Stimulated activated CD8-positive, alpha-beta memory T cell treated with anti-CD3 and anti-CD28 coated beads, Interleukin-15, amount 100 ng/mL, for 24 hours (primary cell): ENCODE measurements at places on chromosomes 6 and 20.

GRCh38 chr20:12276011-12276673 is 358.4 kb downstream of the BTBD3 start:
- no peak for DNase-seq

- DNase-seq, result no peak
Observed at GRCh38 chr6:45655745-45656476, 278.2 kb upstream of the SUPT3H start.

DNA sequence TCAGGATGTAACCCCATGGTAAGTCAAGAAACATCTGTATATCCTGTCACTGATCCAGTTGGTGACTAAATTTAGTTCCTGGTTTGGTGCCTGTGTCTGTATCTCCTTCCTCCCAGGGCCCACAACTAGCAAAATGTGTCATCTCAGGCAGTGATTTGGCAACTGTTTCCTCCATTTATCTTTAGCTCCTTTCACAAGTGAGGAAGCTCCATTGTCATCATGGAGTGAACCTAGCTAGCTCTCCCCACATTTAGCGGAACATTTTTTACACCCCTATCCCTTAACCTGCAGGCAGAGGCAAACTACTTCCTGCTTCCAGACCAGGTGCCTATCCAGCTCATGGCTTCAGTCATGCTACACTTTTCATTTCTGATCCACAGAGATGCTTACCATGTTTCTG is 99.5 kb downstream of the IPCEF1 start:
- no peak for DNase-seq

GRCh38 chr6:85172705-85173104 is 277.2 kb upstream of the NT5E start:
- DNase-seq, result no peak

- no peak for DNase-seq
Observed at GRCh38 chr20:62409931-62410745, 3.1 kb upstream of the CABLES2 start.

DNA sequence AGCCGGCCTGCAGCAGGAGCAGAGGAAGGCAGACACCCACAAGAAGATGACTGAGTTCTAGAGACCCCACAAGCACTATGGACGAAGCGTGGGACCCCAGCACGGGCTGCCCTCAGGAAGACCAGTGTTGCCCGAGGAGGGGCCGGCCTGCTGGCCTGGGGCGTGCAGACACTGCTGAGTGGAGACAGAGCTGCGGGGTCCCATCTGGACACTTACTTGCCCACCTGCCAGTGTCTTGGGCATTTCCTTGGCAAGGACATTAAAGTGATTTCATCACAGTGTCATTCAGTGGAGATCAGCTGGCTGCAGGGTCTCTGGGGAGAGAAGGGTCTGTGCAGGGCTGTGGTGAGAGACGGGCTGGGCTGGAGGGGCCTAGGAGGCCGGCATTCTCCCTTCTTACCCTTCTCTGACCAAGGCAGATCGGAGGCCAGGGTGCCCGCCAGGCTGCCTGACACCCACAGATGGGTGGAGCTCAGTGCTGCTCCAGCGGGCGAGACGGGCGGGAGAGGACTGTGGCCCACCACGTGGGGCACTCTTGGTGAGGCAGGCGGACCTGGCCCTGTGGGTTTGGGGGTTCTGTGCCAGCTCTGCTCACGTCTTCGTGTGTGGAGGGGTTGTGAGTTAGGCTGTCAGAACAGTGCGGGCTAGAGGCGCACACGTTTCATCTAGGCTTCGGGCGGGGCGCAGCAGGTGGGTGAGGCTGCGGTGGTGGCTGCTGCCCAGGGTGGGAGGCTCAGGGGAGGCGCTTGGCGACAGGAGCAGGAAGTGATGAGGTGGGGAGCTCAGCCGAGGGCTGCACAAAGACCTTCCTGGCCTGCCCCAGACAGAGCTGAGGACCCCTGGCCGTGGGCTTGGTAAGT is at the start of gene LIME1:
Gene LIME1, plus strand, starts transcription at position 806 of the 860 bp plus-strand sequence. CDS start 886 bp downstream, outside the sequence.
- DNase-seq, result no peak

DNA sequence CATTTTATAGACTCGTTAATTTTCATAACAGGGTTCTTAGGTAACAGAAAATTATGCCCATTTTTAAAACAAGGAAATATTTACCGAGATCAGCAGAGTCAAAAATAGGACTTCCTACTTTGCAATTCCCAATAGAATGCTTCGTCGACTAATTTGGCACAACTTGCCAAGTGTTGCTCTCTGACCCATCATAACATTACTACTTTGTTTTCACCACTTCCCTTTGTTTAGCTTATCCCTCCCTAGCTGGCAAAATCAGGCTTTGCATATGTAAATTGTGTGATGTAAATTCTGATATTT is 914 bp upstream of the RANBP9 start:
- DNase-seq, result no peak

DNA sequence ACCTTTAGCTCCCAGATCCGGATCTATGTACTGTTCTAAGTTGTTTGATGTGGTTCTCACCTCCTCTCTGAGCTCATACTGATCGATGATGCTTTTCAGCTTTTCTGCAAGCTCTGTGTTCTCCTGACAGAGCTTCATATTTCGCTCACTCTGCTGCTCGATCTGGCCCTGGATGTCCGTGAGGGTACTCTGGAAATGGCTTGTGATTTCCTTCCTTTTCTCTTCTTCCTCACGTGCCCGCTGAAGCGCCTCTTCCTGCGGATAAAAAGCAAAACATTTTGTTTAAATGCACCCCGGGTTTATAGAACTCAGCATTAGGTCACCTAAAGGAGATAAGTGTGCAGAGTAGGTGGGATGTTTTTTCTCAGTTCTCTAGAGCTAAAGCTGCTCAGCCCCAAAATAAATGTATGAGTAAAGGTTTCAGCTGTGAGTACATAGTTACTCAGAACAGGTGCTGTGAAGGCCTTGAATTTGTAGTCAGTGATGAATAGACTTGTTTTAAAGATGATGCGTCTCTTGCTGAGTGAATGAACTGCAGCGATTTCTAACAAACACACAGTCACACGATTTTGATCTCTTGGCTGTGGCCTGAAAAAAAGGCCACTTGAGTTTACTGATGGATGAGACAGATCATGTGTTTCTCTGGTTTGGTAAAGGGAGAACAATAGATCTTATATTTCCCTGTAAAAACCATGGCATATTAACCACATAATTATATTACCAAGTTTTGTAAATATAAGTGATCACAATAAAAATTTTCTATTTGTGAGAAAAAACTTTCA is 29.1 kb downstream of the TXLNB start:
- no peak for DNase-seq

DNA sequence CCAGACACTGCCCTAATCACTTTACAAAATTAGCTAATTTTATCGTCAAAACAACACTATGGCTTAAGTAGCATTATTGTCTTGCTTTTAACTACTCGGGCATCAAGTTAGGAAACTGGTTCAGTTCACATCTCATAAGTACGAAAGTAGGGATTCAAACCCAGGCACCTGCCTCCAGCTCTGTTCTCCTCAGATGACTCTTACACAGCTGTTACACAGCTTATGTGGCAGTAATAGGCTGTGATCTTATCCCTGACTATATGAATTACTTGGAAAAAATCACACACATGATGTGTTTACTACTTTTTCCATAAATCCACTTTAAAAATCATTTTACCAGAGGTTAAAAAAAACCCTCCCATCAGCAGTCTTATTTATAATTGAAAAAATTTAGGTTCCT is 389.2 kb upstream of the FLRT3 start:
- no peak for DNase-seq

- DNase-seq, result no peak
Observed at GRCh38 chr6:3798055-3798919, 46.8 kb upstream of the PXDC1 start.

DNA sequence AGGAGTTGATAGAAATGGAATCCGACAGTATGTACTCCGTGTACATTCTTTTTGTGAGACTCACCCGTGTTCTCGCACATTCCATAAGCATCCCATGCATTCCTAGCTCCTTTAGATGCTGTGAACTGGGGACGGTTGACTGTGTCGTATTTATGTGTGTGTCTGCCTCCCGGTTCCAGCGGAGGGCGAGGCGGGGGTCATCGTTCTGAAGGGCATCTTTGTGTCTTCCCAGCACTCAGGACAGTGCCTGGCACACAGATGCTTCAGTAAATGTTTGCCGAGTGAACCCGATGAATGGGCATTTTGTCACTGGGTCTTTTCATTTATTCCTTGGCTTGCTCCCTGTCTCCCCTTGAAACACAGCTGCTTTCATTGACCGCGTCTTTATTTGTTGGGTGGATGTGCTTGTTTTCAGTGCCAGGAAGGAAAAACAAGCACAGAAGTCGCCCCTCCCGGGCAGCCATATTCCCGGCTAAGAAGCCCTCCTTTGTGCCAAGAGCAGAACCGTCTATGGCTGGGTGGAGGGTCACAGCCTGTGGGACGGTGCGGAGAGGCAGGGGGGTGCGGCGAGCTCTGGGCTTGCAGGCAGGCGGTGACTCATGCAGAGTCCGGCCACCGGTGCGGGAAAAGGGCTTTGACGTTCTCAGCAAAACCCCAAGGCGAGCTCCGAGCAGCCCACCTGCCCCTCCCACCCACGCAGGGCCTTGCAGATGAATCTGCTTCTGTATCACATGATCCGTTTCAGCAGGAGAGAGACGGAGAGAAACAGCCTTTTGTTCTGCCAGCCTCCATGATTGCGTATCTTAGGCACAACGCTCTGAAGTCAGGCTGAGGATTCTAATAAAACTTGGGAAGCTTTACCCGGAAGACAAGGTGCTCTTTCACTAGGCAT is 11.2 kb upstream of the PSMG4 start:
- DNase-seq, result no peak
